ENCODE measurements at places on chromosomes 2 and 18. TPM values are rescaled to one million over a fixed set of nuclear protein-coding genes. Genes with fewer than 3 reads are reported as not detected.

EFEMP1 gene
- total RNA-seq, result not detected

DNA sequence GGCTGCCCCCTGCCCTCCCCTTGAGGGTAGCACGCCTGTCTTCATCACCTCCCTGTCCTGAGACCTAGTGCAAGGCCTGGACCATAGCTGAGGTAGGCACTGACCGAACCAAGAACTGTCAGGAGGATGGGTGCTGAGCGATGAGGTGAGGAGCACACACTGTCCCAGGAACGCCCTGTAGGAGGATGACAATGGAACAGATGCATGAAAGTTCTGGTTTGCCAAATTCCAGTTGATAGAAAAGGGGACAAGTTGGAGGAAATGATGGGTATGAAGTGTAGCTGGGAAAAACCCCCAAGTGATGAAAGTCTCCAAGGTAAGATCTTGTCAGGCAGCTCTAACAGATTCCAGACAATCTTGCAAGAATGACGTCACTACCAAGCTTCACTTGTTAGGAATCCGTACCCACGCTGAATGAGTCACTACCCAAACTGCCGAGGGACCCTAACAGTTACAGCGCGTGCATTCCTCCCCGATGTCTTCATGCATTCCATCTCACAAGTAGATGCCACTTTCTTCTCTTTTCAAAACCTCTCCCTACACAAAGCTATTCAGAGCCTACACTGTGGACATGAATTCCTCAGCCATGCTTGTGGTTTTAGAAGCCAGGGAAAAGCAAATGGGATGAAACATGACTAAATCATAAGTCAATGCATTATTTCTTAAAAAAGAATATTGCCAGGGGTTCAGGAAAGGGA is 27.6 kb downstream of the MRPL33 start:
- no peaks in the 10 kb centered on the region for H3K27me3 ChIP-seq
- H3K27ac ChIP-seq, result no peak overlapping the region
- H3K4me3 ChIP-seq, result no peak overlapping the region
- H3K4me1 ChIP-seq, result no peaks in the 10 kb centered on the region
- H3K36me3 ChIP-seq, result no peaks in the 10 kb centered on the region

GRCh38 chr2:158955842-158956365 is 12.5 kb upstream of the TANC1 start:
- peaks cover 5% of the 10 kb centered on the region for H3K27me3 ChIP-seq
- no peaks in the 10 kb centered on the region for H3K4me1 ChIP-seq
- no peak for DNase-seq
- H3K4me3 ChIP-seq, result no peak overlapping the region
- H3K27ac ChIP-seq, result no peak overlapping the region

CCDC121 gene
- total RNA-seq, result 2.2 TPM

CDH7 gene
- total RNA-seq, result not detected

- DNase-seq, result no peak
- H3K4me3 ChIP-seq, result no peak overlapping the region
- H3K27me3 ChIP-seq, result no peaks in the 10 kb centered on the region
- H3K4me1 ChIP-seq, result no peaks in the 10 kb centered on the region
Observed at GRCh38 chr2:121771976-121772742, 16.7 kb downstream of the TSN start.

GRCh38 chr2:127129937-127130336 is 23.0 kb upstream of the BIN1 start:
- H3K36me3 ChIP-seq, result no peaks in the 10 kb centered on the region
- H3K27ac ChIP-seq, result no peak overlapping the region
- DNase-seq, result no peak
- H3K4me1 ChIP-seq, result no peaks in the 10 kb centered on the region

DNA sequence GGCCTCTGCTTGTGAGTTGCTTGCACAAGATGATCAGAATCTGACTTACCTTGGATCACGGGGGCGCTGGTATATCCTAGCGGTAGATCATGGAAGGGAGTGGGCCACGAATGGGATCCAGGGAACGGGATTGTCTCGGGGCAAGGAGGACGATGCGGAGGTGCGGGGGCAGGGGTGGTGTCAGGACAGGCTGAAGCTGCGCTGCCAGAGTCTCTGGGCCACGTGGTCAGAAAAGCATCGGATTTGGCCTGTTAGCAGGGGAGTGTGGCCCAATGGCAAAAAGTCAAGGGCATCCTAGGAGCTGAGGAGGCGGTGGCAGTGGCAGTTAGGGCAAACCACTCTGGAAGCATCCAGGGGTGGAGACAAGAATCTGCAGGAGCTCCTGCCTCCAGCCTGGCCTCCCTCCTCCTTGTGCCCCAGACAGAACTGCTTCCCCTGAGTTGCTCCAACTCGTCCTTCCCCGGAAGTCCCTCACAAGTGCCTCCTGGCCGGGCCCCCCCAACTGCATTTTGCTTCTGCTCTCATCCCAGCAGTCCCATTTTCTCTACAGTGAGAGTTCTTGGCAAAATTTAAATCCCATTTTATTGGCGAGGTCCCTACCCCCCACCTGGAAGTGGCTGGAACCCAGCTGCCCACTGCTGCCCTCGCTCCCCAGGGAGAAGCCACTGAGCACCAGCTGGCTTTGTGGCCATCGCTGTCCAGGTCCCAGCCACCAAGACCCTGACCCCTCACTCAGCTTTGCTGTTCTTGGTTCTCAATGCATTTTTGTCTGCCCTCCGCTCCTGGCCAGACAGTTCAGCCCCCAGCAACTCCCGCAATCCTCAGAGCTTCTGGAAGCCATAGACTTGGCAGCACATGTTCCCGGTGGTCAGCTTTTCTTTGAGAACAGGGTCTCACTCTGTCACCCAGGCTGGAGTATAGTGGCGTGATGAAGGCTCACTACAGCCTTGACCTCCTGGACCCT is 5.6 kb upstream of the CCDC74B start:
- H3K27ac ChIP-seq, result no peak overlapping the region
- no peaks in the 10 kb centered on the region for H3K27me3 ChIP-seq
- no peak for DNase-seq
- H3K4me1 ChIP-seq, result no peaks in the 10 kb centered on the region
- H3K36me3 ChIP-seq, result no peaks in the 10 kb centered on the region

FARP2 gene
- 21.8 TPM for total RNA-seq

DNA sequence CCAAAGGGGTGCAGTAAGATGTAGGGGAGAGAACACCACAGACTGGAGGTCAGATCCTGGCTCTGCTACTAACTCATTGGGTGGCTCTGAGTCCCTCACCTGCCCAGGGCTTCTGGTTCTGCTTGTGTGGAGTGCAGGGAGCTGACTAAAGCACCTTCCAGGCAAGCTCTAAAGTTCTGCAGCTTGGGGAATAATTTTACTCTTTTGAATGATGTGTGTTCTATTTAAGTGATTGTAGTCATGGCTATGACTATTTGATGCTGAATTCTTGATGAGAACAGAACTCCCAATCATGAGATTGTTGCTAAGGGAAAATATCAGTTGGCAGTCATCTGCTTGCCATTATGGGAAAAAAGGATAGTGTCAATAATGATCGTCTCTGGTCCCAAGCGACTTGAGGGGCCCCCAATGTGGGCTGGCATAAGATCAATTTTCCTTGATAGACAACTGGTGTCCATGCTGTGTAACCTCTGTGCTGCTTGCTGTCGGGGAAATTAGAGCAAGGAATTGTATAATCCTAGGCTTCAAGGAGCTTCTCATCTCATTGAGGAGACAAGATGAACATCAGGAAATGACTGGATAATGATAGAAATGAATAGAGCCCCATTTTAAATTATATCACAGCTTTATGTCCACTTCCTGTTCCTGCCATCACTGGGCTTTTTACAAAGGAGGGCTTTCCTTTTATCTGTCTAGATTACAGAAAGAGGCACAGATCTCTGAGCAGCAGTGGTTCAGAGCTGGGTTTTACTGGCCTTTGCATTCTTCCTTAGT is 131.7 kb downstream of the SLC4A3 start:
- no peak for DNase-seq
- no peak overlapping the region for H3K27ac ChIP-seq
- H3K27me3 ChIP-seq, result no peaks in the 10 kb centered on the region
- no peaks in the 10 kb centered on the region for H3K36me3 ChIP-seq

DNA sequence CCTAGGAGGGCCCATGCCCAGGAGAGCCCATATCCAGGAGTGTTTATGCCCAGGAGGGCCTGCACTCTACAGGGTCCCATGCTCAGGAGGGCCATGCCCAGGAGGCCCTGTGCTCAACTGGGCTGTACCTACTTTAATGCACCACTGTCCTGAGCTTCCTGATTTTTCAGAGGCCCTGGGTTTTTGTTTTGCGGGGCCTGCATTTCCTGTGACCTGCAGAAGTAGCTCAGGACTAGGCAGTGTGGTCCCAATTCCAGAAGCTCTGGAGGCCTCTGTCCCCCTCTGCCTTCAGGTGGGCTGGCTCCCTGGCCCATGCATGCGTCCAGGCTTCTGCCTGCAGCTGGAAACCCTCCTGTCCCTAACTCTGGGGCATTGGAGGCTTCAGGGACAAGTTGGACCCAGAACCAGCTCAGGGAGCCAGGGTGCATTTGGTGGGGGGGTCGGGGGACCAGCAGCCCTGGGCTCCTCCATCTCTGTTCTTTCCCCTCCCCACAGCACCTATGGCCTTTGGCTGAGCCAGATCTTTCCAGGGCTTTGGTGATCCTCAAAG is 10.8 kb downstream of the GPR35 start:
- H3K27ac ChIP-seq, result no peak overlapping the region
- no peaks in the 10 kb centered on the region for H3K36me3 ChIP-seq
- no peaks in the 10 kb centered on the region for H3K4me1 ChIP-seq
- DNase-seq, result no peak
- no peak overlapping the region for H3K4me3 ChIP-seq

- no peak for DNase-seq
- no peak overlapping the region for H3K27ac ChIP-seq
- no peaks in the 10 kb centered on the region for H3K27me3 ChIP-seq
- no peak overlapping the region for H3K4me3 ChIP-seq
- no peaks in the 10 kb centered on the region for H3K4me1 ChIP-seq
Observed at GRCh38 chr2:128801576-128801975, 482.9 kb upstream of the HS6ST1 start.
